ENCODE measurements at places on chromosomes 1 and 21.
A peak's percentile ranks its signal among the peaks of the same experiment; 100 is the strongest.

DNA sequence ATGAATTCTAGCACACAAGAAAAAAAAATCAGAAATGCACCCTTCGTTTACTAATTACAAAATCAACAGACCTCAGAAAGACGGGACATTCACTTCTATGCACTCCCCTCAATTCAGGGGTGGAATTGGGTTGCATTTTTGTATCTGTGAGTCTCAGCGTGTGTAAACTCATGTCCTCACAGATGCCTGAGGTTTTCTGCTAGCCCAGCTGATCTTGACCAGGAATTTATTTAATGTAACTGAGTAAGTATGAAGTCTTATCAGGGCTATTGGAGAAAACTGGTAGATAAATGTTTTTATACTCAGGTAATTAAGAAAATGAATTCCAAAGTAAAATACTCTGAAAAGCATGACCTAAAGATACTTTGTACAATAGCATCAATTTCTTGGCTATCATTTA is 167.7 kb downstream of the RUNX1 start:
- DNase-seq: no peak

DNA sequence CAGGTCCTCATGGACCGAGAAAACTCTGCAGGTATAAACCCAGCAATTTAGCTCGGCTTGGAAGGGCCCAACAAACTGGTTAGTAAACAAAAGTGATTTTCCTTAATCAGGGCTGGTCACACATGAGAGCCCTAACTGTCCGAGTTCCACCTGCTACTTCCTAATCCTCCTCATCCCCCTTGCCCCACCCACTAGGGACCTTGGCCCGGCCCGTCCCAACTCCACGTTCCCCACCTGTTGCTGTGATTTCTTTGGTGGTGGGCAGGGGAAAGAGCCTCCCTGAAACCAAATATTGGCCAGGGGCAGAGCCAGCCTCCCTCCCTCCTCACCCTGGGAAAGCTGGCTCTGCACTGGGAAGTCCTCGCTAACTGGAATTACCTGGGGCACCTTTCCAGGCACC is 304.2 kb upstream of the PROX1 start:
- DNase-seq: no peak

DNA sequence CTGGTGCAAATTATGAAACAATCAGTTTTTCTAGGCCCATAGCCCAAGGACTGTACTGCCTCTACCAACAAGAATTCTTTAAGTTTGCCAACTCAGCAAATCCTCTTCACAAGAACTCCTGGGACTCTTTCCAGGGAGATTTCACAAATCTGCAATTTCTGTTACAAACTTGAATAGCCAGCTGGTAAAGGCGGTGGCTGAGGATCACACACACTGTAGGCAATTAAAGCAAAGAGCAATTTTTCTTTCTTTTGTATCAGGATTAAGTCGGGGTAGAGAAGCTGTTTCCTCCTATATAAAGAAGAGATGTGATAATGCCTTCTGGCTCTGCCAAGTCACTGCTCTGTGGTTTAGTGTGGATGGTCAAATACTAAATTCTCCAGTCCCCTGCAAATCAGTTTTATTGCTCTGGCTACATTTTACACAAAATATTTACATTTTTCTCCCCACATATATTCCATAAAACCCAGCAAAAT is 1.7 kb downstream of the ALDH9A1 start:
- no peak for DNase-seq

GRCh38 chr1:161153682-161154337 is at the start of gene UFC1:
Gene UFC1, plus strand, starts transcription at chr1:161153978. Its CDS starts 20 bp downstream, at chr1:161153998.
- peak; percentile 93 for DNase-seq

DNA sequence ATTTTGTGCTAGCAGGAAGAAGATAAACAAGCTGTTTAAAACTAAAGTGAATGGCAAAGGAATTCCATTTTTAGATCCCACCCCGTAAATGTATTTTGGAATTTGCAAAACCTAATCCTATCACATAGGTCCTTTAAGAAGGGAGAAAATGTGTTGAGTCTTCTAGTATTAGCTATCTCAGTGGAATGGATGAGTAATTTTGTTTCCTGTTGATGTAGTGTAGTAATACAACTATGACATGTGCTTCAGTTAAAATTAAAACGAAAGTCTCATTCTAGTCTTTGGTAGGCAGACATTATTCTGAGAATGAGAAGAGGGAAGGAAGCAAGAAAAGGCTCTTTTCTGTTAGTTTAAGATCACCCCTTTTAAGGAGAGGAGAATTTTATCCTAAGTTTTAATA is 265.9 kb upstream of the C1orf105 start:
- DNase-seq: peak; percentile 27
